COLO829 (cell line): ENCODE measurements at places on chromosomes 3 and 15.
A peak's percentile ranks its signal among the peaks of the same experiment; 100 is the strongest.

DNA sequence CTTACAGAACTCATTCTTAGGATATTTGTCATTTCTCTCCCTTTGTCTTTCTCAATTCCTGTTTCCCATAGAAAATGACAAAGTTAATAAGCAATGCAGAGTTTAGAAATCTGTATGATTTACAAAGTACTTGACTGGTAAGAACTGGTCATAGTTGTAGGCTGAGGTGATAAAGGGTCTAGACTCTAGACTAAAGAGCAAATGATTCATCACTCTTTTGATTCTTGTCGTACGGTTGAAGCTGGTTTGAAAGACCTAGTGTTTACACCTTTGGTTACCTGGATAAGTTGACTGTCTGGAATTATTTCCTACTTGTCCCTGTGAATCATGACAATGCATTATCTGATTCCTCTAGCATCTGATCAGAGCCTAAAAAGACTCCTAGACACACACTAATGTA, 58.9 kb upstream of the TP63 start:
- DNase-seq, result no peak

DNA sequence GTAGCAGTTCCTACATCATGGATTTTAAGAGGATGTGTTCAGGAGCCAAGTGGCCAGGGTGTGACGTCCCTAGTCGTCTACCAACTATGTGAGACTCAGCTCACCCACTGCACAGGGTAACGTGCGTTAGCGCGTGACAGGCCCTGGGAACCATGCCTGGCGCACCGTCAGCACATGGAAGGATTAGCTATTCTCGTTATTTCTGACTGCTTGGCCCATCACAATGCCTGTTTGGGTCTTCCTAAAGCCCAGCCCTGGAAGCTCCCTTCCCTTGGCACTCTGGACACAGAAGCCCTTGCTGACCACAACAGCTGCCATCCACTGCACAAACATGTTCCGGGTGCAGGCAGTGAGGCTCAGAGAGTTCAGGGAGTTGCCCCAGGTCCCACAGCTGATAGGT, 91.0 kb upstream of the RPL32 start:
- no peak for DNase-seq

DNA sequence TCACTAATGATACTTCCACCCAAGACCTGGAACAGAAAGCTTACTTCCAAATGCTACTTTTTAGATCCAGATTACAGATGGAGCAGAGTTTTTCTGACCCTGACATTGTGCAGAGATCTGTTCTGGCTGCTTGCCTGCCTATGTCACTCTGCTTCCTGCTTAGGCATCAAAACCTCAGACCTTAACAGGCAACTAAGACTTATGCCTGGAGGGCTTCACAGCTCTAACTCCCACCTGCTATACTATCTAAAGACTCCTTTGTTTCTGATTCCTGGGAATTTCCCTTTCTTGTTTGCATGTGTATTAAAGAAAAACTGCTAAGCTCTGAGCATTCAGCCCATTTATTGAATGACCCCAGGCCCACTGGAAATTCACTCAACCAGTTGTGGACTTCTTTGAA, 157.4 kb upstream of the NPHP3 start:
- DNase-seq, result peak; percentile 87

- DNase-seq, result peak; percentile 77
Observed at GRCh38 chr3:157606011-157606851, 103.0 kb upstream of the VEPH1 start.

GRCh38 chr3:72338942-72339669, 509.1 kb downstream of the SHQ1 start:
- DNase-seq, result peak; percentile 97

- DNase-seq, result no peak
Observed at GRCh38 chr15:52652984-52653383, 26.2 kb downstream of the ATOSA start.

- peak; percentile 95 for DNase-seq
Observed at GRCh38 chr3:25044762-25045710, 383.0 kb upstream of the RARB start.

GRCh38 chr15:26242565-26243071, 379.5 kb upstream of the ATP10A start:
- no peak for DNase-seq

DNA sequence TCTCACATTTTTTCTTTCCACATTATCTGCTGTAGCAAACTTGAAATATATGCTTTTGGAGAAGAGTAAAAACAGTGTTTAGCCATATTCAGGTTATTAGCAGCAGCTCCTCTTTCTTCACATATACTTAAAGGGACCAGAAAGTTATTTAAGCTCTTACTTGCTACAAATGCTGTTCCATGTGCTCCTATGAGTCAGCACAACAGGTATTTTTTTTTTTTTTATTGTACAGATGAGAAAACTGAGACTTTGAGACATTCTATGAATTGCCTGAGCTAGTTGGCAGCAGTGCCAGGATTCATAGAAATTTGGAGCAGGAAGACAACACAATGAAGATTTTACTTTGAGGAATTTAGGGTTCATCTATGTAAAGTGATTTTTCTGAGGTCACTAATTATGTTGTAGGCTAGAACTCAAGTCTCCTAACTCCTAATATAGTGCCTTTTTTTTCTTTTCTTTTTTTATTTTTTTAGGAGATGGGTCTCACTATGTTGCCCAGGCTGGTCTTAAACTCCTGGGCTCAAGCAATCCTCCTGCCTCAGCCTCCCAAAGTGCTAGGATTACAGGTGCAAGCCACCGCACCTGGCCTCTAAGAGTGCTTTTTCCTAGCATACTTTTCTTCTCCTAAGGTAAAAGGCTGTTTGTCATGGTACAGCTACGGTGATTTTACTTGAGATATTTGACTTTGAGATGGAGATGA, 23.6 kb downstream of the SETD5 start:
- DNase-seq, result no peak

DNA sequence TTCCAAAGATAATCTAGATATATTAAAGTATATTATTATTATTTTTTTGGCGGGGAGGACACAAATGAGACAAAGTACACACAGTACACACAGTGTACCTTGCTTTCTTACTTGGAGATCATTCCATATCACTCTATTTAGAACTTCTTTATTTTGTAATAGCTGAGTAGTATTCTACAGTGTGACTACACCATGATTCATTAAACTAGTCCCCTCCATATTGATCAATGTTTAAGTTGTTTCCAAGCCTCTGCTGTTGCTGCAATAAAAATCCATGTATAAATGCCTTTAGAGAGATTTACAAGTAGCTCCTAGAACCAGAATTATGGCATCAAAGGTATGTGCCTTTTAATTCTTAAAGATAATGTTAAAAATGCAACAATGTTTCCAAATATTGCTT, 38.8 kb downstream of the PYGO1 start:
- DNase-seq, result no peak

DNA sequence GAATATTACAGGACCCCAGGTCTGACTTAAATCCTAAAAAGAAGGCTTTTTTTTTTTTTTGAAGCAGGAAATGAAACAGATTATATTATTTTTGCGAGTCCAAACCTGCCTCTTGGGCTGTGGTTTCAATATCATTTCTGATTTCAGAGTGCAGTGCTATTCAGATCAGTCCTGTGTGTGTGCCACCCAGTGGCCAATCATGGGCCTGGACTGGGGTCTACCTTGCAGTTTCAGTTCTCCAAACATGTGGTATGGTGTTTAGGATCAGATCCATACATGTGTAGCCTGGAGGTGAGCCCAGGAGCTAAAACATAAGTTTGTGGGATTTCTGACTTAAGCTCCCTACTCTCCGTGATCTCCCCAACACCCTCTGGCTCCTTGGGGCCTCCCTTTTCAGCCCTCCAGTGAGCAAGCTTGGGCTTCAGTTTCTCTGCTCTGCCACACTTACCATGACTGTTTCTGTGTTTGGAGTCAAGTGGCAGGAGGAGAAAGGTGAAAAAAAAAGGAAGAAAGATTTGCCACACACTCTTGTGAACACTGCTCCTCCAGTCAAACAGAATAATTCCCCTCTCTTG, 12.1 kb upstream of the THSD4 start:
- no peak for DNase-seq

GRCh38 chr3:133464573-133464972, 64.7 kb downstream of the BFSP2 start:
- DNase-seq, result no peak

DNA sequence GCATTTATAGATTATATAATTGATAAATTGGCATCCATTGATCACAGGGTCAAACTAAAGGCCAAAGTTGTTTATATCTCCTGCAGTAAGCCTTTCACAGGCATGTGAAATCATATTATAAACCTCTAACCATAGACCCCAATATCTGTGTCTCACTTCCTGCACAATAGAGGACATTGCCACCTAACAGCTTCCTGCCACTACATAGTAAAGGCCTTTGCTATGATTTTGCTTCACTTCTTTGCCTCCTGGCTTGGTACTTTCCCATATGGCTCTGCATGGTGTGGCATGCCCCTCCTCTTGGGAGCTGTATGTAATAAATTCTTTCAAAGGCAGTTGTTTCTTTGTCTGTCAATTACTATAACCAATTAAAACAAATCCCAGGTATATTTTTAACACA, 20.4 kb downstream of the ZNF662 start:
- DNase-seq, result no peak

GRCh38 chr3:131048030-131048429, 21.4 kb downstream of the NEK11 start:
- DNase-seq, result no peak

DNA sequence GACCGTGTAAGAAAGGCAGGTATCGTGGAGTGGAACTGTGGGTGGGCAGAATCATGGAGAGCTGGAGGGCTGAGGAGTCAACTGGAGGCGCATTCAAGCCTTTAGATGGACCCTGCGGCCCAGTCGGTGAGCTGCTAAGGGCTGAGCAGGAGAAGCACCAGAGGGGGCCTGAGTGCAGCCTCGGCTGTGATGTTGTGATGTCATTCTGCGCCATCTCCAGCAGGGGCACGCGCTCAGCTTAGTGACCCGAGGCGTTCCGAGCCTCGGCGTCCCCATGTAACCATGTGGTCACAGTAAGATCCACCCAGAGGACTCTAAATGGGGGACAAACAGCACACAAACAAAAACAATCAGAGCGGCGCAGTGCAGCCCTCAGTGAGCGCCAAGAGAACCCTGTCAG, 76.8 kb downstream of the VGLL4 start:
- no peak for DNase-seq

GRCh38 chr15:52532427-52532826, 3.7 kb upstream of the MYO5A start:
- no peak for DNase-seq

- peak; percentile 21 for DNase-seq
Observed at GRCh38 chr15:62254137-62254934, 89.3 kb upstream of the C2CD4B start.

DNA sequence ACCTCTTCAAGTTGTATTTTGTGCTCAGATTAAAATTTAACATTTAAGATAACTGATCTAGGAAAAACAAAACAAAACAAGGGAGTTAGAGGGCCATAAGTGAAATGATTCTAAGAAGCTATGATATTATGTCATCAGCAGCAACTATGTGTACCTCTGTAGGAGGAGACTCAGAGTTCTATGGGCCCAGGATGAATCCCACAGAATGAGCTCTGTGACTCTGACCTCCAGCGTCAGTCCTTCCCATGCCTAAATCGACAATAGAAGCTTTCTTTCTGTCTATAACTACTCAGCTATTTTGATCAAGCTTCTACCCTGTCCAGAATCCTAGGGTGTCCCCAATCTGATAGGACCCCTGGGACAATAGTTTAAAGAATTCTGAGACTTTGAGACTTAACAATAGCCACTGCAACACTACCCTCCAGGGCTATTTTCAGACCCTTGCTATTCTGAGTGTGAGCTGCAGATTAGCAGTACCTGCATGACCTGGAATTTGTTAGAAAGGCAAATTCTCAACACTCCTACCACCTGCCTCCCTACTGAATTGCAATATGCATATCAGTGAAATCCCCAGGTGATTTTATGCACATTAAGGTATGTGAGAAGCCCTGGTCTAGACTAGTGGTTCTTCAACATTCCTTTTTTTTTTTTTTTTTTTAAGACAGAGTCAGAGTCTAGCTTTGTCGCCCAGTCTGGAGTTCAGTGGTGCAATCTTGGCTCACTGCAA, 66.7 kb downstream of the ARHGAP31 start:
- no peak for DNase-seq

DNA sequence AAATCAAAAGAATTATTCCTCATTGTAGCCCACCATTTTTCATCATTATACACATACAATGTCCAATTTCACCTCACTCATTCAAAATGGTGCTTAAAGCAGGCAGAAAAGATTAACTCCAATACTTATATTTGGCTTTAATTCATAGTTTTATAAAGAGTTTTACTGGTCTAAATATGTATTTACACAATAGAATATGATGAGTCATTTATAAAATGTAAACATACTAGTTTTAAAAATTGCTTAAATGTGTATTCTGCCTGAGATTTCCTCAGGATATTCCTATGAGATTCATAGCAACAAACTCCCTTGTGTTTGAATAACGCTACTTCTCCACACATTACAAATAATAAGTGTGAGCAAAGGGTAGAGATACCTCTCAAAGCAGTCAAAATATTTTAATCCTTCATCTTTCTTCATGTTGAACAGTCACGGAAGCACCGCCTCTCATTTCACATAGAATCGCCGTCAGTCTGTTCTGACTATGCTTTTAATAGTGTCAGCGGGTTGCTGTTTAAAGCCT, 75.7 kb upstream of the GBE1 start:
- DNase-seq, result no peak

DNA sequence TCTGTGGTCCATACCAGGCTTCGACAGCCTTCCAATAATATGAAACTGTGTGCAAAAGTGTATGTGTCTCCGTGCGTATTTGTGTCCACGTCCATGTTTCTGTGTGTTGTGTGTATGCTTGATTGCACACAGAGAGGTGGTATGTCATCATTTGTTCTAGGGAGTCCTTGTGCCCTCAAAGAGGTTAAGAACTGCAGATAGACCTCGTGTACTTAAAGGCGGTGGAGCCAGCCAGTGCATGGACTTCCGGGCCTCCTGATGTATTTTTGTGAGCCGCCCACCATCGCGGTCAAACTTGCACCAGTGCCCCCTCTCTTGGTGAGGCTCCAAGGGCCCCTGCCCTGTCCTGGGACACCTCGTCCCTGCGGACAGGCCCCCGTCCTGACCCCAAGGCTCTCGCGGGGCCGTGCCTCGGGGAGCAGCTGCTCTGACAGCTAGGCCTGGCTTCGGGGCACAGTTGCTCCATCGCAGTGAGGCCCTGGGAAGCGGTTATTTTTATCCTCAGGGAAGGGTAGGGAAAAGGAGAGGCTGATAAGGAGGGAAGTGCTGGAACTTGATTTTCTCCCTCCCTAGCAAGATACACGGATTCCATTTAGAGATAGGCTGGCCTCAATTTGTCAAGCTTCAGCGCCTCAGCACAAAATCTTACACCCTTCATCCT, 1.2 kb upstream of the RYK start:
- no peak for DNase-seq

DNA sequence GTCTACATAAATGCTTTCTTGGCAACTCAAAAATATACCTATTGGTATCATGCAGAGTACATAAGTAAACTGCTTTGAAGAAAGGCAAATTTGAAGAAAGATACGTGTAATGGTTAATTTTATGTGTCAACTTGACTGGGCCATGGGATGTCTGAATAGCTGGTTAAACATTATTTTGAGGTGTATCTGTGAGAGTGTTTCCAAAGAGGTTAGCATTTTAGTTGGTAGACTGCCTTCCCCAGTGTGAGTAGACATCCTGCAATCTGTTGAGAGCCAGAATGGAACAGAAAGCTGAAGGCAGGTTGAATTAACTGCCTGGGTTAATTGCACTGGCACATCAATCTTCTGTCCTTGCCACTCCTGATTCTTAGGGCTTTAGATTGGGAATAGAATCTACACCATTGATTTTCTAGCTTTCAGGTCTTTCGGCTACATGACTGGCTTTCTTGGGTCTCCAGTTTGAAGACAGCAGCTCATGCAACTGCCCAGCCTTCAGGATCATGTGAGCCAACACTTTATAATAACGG, 98.3 kb downstream of the CMSS1 start:
- DNase-seq, result no peak
